ENCODE measurements at places on chromosomes 1 and 21.

DNA sequence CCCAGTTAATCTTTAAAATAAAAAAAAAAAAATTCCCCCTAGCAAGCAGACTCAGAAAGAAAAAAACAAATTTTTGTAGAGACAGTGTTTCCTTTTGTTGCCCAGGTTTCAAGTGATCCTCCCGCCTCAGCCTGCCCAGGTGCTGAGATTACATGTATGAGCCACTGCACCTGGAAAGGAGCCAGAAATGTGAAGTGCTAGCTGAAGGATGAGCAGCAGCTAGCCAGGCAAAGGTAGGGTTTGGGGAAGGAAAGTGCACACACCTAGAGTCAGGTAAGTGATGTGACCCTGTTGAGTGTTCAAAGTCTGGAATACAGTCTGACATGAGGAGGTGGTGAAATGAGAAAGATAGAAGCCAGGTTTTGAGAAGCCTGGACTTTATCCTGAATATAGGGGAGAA, 1.7 kb downstream of the AKR1A1 start:
- DNase-seq: no peak

- no peak for DNase-seq
Measured at GRCh38 chr1:21622466-21623315, 46.5 kb downstream of the RAP1GAP start.

GRCh38 chr1:181632492-181632891, 149.2 kb downstream of the CACNA1E start:
- DNase-seq: no peak

- no peak for DNase-seq
Measured at GRCh38 chr1:242605521-242605920, 81.0 kb upstream of the PLD5 start.

DNA sequence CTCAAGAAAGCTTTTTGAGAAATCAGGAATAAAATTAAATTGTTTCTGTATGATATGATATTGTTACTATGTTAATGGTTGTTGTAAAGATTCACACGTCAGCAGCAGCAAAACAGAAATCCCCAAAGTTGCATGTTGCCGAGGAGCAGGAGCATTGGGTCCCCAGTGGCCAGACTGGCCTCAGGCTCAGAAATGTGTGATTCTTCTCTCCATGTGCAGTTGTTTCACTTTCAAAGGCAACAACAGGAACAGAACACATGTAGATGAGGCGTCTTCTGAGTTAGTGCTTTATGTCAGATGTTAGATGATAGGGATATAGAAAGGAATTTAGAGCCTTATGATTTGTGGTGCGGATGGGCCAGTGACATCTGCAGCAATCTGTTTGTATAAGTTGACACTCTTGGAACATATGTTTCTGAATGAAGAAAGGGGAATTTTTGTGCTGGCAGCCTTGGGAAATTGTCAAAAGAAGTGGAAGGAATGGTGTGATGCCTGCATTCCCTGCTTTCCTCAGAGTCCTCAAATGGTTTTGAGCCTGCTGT, 2.1 kb upstream of the TTLL7 start:
- no peak for DNase-seq

All from vagina (tissue), 2 donors.